ENCODE measurements at places on chromosomes 5 and 9.

- DNase-seq: peak; percentile 18
Observed at GRCh38 chr5:38556088-38556598, 303 bp downstream of the LIFR start.

- DNase-seq: no peak
Observed at GRCh38 chr5:180602481-180603075, 11.3 kb upstream of the SCGB3A1 start.

DNA sequence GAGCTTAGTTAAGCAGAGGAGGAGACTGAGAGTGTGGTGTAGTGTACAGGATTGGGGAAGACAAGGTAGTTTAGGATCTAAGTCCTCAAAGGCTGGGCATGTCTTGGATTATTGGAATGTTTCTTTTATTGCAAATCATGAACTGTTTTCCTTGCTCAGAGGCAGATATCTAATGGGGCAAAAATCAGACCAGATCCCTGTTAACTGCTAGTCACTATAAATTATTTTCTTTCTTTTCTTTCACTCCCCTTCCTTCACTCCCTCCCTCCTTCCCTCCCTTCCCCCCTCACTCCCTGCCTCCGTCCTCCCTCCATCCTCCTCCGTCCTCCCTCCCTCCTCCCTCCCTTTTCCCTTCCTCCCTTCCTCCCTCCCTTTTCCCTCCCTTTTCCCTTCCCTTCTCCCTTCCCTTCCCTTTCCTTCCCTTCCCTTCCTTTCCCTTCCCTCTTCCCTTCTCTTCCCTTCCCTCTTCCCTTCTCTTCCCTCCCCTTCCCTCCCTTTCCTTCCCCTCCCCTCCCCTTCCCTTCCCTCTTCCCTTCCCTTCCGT, 117.9 kb downstream of the WDR70 start:
- DNase-seq: no peak

DNA sequence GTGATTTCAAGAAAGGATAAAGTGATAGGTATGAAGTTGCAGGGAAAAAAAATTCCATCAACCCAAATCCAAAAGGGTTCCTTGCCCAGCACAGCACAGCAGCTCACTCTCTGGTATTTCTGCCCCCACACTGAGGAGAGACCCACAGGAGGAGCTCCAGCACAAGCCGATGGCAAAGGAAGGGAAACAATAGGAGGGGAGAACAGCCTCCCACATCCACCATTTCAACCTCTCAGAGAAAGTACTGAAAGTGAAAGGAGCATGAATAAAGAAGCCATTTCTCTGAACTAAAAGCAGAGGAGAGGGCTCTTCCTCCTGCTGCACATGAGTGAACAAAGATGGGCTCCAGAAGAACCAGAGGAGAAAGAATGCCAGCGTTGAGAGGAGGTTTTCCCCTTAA, 54.9 kb upstream of the ZSWIM6 start:
- DNase-seq: no peak

GRCh38 chr5:107424491-107424890, 246.2 kb downstream of the EFNA5 start:
- DNase-seq: no peak

GRCh38 chr5:84518370-84518769, 133.7 kb upstream of the EDIL3 start:
- no peak for DNase-seq

- DNase-seq: no peak
Observed at GRCh38 chr9:135726138-135726853, 24.3 kb downstream of the KCNT1 start.
